Epithelial cell of umbilical artery (primary cell): ENCODE measurements at places on chromosomes 12 and 14. TPM values are rescaled to one million over a fixed set of nuclear protein-coding genes. Genes with fewer than 3 reads are reported as not detected.

The TBC1D30 gene
- total RNA-seq: 20.8 and 30.2 TPM in 2 replicates

The ZNF605 gene
- total RNA-seq: 7.8 and 10.5 TPM in 2 replicates

The NANOG gene
- total RNA-seq: not detected in 2 replicates

The RXYLT1 gene
- 14.9 and 17.3 TPM in 2 replicates for total RNA-seq

The BDKRB1 gene
- 0.30 and 0.32 TPM in 2 replicates for total RNA-seq

The RNASE3 gene
- total RNA-seq: not detected in 2 replicates

The COX8C gene
- total RNA-seq: not detected in 2 replicates

The MYH7 gene
- total RNA-seq: not detected in 2 replicates

The PAPLN gene
- 0.65 and 1.2 TPM in 2 replicates for total RNA-seq
